ENCODE measurements at places on chromosomes 4 and X. TPM values are rescaled to one million over a fixed set of nuclear protein-coding genes. Genes with fewer than 3 reads are reported as not detected.

The ZNF732 gene
- polyA plus RNA-seq, result not detected

GRCh38 chr4:164956766-164957643 lies 20.5 kb downstream of the TRIM61 start:
- DNase-seq, result peak; percentile 65

GRCh38 chr4:39030725-39031124 lies 1.5 kb downstream of the TMEM156 start:
- peak; percentile 41 for DNase-seq

The RBMX2 gene
- 11.4 TPM for polyA plus RNA-seq

GRCh38 chr4:170242471-170242870 lies 152.7 kb upstream of the AADAT start:
- no peak for DNase-seq

DNA sequence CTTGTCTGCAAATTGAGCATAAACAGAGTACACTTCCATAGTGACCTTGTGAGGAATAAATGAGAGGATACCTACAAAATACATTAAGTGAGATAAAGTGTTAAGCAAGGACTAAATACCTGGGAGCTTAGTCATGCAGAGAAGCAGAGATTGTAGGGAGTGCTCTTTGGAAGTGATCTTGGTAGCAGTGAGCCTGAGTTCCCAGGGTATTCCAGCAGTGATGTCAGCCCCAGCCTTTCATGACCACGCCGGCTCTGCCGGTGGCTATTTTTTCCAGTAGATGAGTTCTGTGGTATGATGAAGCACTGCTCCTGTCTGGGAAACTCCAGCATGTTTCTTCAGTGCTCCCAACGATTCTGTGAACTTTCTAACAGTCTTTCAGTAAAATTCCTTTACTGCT lies 391.5 kb upstream of the IGFBP7 start:
- DNase-seq, result peak; percentile 6

The TMEM131L gene
- polyA plus RNA-seq, result 8.4 TPM

DNA sequence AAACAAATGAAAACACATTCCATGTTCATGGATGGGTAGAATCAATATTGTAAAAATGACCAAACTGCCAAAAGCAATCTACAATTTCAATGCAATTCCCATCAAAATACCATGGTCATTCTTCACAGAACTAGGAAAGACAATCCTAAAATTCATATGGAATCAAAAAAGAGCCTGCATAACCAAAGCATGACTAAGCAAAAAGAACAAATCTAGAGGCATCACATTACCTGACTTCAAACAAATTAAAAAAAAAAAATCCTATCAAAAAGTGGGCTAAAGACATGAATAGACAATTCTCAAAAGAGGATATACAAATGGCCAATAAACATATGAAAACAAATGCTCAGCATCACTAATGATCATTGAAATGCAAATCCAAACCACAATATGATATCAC lies 297.5 kb downstream of the NAF1 start:
- no peak for DNase-seq

DNA sequence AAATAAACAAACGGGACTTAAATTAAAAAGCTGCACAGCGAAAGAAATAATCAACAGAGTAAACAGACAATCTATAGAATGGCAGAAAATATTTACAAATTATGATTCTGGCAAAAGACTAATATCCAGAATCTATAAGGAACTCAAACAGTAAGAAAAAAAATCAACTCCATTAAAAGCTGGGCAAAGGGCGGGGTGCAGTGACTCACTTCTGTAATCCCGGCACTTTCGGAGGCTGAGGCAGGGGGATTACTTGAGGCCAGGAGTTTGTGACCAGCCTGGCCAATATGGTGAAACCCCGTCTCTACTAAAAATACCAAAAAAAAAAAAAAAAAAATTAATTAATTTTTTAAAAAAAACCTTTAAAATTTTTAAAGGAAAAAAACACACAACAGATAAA lies 109.0 kb downstream of the ATP11C start:
- peak; percentile 25 for DNase-seq

The CCKAR gene
- not detected for polyA plus RNA-seq

- DNase-seq, result peak; percentile 67
Observed at GRCh38 chr4:86961605-86962295, 26.9 kb downstream of the AFF1 start.

DNA sequence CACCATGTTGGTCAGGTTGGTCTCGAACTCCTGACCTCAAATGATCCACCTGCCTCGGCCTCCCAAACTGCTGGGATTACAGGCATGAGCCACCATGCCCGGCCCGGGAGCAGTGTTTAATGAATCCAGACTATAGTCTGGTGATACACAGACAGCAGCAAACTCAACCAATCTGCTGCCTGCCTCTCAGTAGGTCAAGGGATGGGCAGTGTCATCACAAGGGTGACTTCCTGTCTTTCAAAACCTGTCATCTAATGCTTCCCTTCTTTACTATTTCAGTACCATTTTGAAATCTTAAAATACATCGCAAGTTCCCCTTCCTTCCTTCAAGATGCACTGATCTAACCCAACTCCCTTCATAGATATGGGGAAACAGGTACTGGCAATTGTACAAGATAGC lies 8.4 kb downstream of the RPL39 start:
- no peak for DNase-seq

- no peak for DNase-seq
Observed at GRCh38 chrX:118621081-118621759, 106.2 kb upstream of the IL13RA1 start.

The TNIP3 gene
- 0.10 TPM for polyA plus RNA-seq

The PCDH11X gene
- 0.02 TPM for polyA plus RNA-seq

- DNase-seq, result peak; percentile 17
Observed at GRCh38 chr4:84965553-84966381, 723 bp downstream of the WDFY3 start.
